ENCODE measurements at places on chromosomes 4 and X. TPM values are rescaled to one million over a fixed set of nuclear protein-coding genes. Genes with fewer than 3 reads are reported as not detected.

DNA sequence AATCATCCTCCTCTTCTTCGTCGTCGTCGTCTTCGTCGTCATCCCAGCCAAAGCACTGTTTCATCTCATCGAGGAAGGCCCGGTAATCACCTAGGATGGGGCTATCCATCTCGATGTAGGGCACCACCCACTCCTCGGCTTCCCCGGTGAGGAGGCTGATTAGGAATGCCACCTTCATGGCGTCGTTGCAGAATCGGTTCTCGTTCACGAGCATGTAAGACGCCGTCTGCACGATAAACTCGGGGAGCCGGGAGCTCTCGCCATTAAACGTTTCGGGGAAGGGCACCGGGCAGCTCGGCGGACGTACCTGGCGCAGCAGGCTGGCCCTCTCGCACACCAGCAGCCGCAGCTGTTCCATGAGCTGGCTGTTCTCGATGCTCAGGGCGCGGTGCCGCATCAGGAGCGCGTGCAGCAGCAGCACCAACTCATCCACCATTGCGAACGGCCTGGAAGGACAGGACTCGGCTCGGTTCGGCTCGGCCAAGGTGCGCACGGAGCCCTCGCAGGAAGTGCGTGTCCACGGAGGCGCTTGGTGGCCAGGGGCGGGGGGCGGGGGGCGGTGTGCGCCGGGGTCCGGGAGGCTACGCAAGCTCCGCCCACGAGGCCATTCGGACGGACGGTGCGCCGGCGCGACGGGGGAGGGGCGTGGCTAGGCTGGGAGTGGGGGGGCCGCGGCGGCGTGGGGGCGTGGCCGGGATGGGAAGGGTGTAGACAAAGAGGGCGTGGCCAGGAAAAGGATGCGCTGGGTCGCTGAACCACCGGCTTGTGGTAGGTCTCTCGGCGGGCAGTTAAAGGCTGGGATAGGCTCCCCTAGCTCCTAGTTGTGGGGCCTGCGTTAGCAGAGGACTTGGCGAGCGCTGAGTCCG, at the start of gene LDOC1:
Gene LDOC1, minus strand, starts transcription at position 544 of the 866 bp plus-strand sequence. Its CDS starts 108 bp downstream, at position 436.
- peak; percentile 75 for DNase-seq

Gene PRSS12
- 113 TPM for total RNA-seq

- no peak for DNase-seq
Observed at GRCh38 chr4:128177498-128177897, 110.1 kb downstream of the PGRMC2 start.

GRCh38 chrX:106613277-106613676, 1.5 kb downstream of the RADX start:
- no peak for DNase-seq

- no peak for DNase-seq
Observed at GRCh38 chr4:156884183-156884582, 87.4 kb downstream of the PDGFC start.

Gene AMBN
- not detected for total RNA-seq

- DNase-seq: no peak
Observed at GRCh38 chrX:24463077-24463476, 2.0 kb upstream of the PDK3 start.

DNA sequence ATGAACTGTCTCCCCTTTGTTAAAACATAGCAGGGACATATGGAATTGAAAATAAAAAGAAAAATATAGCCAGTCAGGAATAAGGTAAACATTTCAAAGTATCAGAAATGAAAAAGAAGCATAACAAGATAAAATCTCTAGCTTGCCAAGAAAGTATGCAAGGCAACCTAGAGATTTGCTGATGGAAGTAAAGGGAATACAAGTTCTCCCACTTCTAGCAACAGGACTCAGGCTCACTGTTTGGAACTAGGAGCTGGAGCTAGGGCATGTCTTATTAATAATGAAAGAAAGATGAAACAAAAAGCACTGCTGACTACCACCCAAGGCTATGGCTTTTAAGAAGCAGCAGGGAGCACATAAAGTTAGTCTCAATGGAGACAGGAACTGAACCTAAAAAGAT, 18.2 kb downstream of the ANKRD50 start:
- no peak for DNase-seq

DNA sequence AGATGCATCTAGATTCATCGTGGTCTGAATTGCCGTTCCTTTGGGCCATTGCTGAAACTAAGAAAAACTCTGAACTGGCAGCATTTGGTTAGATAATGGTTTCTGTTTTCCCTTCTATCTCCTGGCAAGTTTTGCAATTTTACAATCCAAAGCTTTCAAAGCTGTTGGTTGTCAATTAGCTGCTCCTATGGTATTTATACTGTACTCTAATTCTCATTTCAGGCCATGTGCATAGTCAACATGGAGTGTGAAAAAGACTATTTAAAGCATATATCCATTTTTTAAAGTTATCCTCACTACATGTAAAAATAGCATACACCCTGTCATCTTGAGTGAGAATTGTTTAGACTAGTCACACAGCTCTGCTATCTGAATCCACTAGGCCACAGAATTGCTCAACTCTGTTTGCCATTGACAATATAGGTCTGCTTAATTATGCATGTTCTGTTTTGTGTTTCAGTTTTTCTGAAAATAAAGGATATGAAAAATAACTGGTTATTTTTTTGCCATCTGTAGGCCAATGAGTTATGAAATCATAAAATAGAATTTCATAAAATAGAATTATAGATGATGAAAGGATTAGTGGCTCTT, 27.7 kb upstream of the TEC start:
- DNase-seq: no peak

Gene SLC9A6
- 10.0 TPM for total RNA-seq

DNA sequence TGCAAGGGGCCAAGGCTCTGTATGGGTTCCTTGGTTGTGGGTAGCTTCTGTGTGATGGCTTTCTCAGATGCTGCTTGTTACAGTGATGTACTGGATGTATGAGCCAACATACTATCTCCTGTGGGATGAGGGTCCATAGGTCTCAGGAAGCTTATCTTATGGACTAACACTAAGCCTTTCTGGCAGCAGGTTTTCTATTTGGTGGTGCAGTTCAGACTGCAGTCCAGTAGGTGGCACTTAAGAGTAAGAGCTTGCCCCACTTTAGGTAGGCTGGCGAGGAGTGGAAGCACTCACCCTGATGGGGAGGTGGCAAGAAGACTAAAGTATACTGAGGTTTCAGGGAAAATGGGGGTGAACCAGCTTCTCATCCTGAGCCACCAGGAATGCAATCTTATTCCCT, 306.7 kb upstream of the MAOA start:
- DNase-seq: peak; percentile 2

DNA sequence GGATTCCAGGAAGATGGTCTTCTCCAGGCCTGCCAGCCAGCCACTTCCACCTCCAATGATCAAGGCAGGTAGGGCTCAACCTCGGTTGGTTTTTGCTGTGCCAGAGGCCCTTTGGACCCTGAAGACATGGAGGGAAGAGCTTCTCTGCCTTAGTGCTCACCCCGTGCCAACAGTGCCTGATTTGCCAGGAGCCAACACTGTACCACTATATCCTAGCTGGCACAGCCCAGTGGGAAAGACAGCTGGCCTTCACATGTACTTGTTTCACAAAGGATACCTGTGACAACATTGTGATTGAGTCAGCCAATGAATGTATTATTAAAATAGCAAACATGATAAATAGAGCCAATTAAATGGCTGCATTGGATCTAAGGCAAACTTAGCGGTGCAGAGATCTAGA, 51.9 kb upstream of the PRPS1 start:
- DNase-seq: no peak

DNA sequence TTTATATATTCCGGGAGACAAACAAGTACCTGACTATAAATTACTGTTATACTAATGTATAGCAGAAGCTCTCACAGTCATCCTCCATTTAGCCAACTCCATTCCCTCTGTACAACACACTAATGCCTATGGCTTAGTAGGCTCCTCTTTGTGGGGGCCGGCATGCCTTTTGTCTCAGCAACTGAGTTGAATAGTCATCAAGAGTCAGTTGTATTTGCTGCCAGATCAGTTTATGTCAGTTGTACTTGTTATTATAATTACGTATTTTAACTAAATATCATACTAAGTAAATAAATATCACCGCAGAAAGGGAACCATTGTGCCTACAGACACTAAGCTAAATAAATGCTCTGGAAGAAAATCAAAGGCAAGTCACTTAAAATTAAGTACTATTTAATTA, 9.9 kb downstream of the PRMT9 start:
- peak; percentile 24 for DNase-seq

DNA sequence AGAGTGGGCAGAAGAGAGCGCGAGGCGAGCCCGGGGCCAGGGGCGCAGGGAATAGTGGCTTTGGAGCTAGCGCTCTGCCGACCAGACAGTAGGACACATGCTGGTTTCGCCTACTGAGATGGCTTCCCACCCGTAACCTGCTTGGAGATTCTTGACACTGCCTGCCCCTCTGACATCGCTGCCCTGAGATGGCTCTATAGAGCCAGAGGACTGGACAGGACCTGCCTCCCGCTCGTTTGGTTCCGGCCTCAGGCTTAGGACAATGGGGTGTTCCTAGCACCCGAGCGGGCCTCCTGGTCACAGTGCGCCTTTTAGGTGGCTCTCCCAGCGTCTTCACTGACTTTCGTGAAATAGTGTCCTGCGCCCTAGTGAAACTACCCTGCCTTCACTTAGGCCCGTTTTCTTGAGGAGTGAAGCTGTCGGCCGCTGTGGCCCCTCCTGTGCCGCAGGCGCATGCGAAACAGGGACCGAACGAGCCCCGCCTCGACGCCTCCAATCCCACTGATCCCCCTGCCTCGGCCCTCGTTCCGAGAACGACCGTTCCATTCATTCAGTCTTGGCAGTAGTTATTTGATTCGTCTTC, 608 bp downstream of the TAF1 start:
- DNase-seq: peak; percentile 29

Gene USP17L12
- not detected for total RNA-seq

DNA sequence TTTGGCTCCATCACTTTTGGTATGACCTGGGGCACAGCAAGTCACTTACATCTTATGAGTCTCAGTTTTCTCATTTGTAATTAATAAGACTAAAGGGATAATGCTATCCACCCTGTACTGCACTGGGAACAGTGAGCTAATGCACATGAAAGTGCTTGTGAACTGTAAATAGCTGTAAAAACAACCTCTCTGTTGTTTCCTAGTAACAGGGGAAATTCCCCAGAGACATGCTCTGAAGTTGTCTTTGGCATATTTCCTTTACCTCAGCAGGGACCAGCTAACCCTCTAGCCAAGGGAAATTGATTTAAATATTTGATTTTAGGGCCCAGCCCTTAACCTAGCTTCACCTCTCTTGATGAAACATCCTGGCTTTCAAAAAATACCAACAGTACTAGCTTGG, 6.1 kb upstream of the CYSLTR1 start:
- no peak for DNase-seq
